ENCODE measurements at places on chromosomes 12 and 14.

- no peak for DNase-seq
These were observed 1.5 kb downstream of the TMEM132C start for GRCh38 chr12:128268379-128268995.

DNA sequence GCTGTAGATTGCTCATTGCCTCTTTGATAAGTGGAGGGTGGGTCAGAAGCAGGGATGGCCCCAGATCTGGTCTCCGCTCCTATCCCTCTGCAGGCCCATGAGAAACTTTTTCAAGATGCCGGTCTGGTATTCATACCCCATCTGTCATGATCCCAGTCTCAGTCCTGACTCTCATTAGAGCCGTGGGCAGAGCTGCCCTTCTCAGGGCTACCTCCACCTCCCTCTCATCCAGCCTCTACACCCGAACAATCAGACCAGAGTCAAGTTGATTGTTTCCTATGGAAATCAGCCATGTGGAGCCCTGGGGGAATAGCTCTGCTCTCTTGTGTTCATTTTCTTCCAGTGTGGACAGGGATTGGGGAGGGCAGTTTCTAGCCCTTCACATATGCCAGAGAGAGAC, 45.8 kb downstream of the NEUROD4 start:
- DNase-seq: no peak

GRCh38 chr12:78181544-78182162, 351.0 kb downstream of the NAV3 start:
- DNase-seq: no peak

DNA sequence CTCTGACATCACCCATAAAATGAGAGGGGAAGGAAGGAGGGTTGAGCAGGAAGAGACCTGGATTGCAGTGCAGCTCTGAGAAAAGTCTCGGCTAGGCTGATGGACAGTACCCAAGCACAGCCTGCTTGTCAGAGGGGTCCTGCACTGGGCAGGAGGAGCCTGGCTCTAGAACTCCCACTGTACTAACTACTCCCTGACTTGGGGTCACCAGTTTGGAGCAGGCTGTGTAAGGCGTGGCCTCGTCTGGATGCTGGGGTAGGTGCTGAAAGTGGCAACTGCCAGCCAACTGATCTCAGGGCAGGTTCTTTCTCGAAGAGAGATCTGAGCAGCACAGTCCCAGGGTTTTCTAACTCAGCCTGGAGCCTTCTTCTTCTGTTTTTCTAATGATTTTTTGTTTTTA, 176.3 kb downstream of the ATP23 start:
- no peak for DNase-seq

DNA sequence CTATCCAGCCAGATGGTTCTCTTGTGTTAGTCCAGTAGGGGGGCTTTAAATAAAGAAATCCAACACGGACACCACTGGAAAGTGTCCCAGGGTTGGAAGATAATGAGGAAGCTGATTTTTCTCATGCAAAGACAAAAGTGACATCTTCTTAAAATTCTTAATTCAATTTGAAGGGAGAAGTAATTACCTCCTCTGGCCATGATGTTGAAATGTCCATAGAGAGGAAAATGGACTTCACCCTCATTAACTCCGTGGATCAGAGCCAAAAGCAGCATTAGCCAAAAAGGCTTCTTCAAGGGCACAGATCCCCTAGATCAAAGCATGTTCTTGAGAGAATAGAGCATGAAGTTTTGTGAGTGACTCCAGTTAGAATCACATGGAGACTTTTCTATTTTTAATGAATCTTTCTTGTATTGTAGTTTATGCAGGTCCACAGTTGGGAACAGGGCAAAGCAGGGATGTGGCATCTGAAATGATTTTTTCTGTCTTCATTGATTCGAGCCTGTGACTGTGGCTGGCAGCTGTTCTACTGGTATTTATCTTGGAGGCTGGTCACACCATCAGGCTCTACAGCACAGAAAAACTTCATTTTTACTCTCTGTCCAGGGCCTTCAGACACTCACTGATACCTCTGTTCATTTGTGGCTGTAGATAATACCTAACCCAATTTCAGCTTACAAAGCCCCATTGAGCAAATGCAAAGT, 1002.5 kb downstream of the AACS start:
- no peak for DNase-seq

Measured in smooth muscle cell of the brain vasculature (primary cell).